Neural progenitor cell (in vitro differentiated cells): ENCODE measurements at places on chromosomes 7 and 10.

DNA sequence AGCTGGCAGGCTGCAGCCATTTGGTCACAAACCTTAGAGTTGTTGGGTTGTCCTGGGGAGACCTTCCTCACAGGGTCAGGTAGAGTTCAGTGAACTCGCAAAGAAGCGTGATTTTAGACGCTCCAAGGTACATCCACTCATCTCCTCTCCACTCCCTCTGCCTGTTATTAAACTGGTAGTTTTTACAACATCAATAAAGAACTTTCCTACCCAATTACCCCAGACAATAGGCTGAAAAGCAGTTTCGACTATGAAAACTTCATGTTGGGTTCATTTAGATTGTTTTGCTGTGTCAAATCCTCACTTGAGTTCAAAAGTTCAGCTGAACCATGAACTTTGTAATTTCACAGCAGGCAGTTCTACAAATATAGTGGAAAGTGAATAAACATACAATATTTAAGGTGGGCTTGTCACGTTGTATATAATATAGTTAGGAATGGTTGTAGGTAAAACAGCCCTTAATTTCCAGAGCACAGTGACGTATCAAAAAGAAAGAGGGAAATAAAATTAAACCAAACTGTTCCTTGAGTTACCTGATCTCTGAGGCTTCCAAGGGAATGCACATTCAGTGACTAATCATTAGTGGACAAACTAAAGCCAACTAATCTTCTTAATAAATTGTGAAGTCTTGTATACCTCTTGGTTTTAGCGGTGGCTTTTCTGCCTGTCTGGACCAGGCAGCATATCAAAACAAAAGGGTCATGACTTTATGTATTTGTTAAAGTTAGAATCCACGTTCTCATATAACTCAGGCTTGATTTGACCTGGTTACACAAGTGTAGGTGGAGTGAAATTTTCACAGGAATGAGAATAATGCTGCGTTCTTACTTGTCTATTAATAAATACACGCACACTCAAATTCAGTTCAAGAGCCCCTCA lies 100.5 kb downstream of the CYP26A1 start:
- DNase-seq = no peak

DNA sequence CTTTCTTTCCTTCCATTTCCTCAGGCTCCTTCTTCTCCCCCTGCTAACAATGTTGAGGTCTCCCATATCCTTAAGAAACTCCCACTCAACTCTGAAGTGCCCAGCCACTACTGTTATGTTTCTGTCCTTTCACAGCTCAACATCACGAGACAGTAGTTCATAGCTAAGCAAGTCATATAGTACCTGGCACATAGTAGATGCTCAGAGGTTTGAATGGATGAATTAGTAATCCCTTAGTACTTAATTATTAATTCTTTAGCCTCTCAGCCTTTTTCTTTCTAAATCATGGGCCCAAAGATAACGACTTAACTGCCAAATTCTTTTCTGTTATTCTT lies 22.6 kb downstream of the CSGALNACT2 start:
- no peak for DNase-seq

- no peak for DNase-seq
Measured at GRCh38 chr7:150999497-151000230, 8.8 kb downstream of the NOS3 start.

- no peak for DNase-seq
Measured at GRCh38 chr10:6514844-6515780, 65.0 kb downstream of the PRKCQ start.

GRCh38 chr7:139873593-139874301 lies 44.7 kb downstream of the TBXAS1 start:
- DNase-seq = no peak

- no peak for DNase-seq
Measured at GRCh38 chr7:33157311-33157710, 27.9 kb downstream of the BBS9 start.

GRCh38 chr10:46019177-46019528 lies 11.3 kb downstream of the NCOA4 start:
- no peak for DNase-seq

GRCh38 chr7:134636008-134636449 lies 10.6 kb upstream of the BPGM start:
- no peak for DNase-seq

DNA sequence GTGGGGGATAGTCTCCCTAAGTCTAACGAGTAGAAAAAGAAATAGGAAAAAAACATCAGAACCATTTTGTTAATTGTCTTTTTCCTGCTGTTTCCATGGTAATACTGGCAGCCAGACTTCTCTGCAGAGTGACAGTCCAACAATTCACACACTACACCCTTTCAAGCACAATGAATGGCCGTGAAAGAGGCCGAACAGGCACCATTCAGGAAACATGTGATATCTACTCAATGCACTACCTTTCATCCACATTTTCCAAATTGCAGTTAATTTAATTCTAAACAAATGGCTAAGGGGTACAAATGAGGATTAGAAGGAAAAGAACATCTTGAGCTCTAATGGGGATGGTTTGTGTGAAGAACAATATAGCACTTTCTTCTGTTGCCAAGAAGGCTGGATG lies 358.5 kb upstream of the ANKRD30A start:
- peak; percentile 39 for DNase-seq

GRCh38 chr7:111975346-111975745 lies 230.9 kb downstream of the DOCK4 start:
- DNase-seq = no peak

- DNase-seq = no peak
Measured at GRCh38 chr7:159042103-159042502, 102.6 kb downstream of the VIPR2 start.

GRCh38 chr10:662686-663465 lies 26.6 kb downstream of the DIP2C start:
- no peak for DNase-seq

GRCh38 chr10:42574336-42574735 lies 64.0 kb downstream of the ZNF33B start:
- no peak for DNase-seq

DNA sequence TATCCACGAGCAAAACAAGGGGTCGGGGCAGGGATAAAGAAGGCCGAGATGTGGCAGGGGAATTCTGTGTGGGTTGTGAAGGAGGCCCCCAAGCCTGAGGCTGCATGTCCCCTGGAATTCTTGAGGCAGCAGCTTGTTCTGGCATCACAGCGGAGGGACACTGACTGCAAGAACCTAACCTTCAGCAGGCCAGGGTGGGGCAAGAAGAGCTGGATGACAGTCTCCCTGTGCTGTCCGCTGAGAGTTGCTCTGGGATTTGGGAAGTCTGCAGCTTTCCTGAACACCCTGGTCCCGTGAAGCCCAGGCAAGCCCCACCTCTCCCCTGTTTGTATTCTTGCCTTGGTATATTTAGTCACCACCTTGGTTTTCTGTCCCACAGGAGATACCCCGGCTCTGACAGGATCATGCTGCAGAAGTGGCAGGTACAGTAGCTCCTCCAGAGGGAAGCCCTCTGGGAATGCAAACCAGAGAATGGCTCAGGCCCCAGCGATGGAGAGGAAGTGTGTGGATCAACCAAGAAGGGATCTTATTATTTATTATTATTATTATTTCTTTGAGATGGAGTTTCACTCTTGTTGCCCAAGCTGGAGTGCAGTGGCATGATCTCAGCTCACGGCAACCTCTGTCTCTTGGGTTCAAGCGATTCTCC lies 1.9 kb upstream of the LRRC18 start:
- DNase-seq = no peak

DNA sequence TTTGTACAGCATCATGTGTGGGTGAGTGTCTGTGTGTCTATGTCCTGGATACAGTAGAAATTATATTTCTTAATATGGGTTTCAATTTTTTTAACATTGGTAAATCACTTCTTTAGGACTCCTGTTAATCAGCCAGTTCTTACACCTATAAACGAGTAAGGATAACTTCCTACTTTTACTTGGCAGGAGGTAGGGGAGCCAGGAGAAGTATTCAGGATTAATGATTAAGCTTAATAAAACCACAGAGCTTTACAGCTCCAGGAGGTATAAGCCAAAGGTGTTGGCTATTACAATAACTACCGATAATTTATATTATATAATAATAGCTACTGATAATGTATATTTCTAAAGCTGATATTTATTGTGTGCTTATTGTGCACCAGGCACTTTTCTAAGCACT lies 1.7 kb upstream of the FAM3C start:
- no peak for DNase-seq

DNA sequence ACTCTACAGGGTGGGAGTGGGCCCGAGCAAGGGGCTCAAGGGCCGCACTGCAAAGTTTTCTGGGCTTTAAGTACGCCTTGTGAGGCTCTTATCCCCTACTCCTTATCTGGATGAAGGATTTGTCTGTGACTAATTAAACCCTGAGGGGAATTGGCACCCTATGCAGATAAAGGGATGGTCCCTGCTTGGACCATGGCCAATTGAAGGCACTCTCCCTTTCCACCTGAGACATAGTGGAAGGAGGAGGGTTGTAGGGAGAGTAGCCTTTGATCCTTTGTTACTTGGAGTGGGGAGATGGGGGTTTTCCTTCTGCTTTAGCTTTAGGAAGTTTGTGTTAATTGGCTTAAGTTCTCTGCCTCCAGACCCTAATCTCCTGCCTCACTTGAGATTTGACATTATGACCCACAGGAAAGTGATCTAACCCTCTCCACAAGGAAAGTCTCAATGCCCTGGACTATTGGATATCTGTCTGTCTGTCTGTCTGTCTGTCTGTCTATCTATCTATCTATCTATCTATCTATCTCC lies 1158.8 kb upstream of the SORCS1 start:
- peak; percentile 51 for DNase-seq

- DNase-seq = peak; percentile 81
Measured at GRCh38 chr10:1658658-1659057, 78.7 kb downstream of the ADARB2 start.

- DNase-seq = no peak
Measured at GRCh38 chr10:130615457-130615856, 479.3 kb downstream of the GLRX3 start.

DNA sequence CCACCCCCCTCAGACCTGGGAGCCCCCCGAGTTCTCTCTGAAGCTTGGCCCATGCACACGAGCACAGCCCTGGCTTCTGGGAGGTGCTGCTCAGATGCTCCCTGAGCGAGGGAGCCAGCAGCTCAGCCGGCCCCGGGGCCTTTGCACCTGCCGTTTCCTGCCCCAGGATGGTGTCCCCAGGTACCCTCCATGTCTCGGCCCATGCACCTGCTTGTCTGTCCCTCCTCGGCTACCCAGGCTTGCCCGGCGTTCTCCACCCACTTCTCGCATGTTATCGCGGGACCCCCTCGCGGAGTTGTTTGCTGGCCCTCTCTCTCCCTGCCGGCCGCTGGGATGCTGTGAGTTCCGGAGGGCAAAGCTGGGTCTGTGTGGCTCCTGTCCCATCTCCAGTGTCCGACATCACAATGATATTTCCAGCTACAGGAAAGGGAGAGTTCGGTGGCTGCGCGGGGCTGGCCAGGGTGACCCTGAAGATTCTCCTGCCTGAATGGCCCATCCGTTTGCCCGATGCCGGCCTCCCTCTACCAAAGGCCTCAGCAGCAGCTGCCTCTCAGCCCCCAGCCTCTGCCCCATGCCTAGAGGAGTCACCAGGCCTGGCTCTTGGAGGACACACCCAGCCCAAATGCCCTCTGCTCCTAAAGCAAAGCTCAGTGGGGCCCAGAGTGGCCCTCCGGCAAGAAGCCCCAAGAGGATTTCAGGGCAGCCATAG lies 12.2 kb upstream of the LFNG start:
- no peak for DNase-seq

- DNase-seq = peak; percentile 62
Measured at GRCh38 chr10:53601260-53601875, 828.8 kb upstream of the MBL2 start.

- DNase-seq = peak; percentile 61
Measured at GRCh38 chr10:2011106-2011716, 273.9 kb upstream of the ADARB2 start.

DNA sequence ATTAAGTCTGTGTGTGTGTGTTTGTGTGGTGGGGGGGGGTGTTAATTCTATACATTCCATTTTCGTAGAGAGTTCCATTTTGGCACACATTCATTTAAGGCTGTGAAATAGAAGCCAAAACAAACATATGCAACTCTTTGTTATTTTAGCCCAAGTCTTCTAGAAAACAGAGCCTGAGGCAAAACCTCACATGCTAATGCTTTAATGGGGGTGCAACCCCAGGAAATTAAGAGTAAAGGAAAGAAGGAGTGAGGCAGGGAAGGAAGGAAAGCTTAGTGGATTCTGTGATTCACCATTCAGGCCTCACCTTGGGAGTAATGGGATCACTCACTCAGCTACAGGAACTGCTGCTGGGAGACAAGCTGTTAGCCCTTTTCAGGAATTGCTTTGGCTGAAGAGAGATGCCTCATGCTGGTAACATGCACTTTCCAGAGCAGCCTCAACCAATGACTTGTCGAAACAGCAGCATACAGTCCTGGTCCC lies 73.0 kb upstream of the CTTNBP2 start:
- DNase-seq = peak; percentile 32

GRCh38 chr10:3054183-3054850 lies 13.0 kb upstream of the PFKP start:
- DNase-seq = no peak

DNA sequence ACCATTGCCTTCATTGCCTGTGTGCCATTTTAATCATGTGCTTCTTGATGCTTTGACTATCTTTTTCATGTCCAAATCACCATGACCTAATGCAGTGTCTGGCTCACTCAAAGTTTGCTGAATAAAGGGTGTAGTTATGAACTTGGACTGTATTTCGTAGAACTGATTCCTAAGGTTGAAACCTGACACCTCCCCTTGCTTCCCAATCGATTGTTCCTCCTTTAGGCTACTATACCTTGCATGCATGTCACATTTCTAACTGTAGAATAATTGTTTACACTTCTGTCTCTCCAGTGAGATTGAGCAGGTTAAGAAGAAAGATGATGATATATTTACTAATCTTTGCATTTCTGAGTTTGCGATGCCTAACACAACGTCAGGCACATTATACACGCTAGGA lies 41.0 kb upstream of the CDK1 start:
- no peak for DNase-seq

DNA sequence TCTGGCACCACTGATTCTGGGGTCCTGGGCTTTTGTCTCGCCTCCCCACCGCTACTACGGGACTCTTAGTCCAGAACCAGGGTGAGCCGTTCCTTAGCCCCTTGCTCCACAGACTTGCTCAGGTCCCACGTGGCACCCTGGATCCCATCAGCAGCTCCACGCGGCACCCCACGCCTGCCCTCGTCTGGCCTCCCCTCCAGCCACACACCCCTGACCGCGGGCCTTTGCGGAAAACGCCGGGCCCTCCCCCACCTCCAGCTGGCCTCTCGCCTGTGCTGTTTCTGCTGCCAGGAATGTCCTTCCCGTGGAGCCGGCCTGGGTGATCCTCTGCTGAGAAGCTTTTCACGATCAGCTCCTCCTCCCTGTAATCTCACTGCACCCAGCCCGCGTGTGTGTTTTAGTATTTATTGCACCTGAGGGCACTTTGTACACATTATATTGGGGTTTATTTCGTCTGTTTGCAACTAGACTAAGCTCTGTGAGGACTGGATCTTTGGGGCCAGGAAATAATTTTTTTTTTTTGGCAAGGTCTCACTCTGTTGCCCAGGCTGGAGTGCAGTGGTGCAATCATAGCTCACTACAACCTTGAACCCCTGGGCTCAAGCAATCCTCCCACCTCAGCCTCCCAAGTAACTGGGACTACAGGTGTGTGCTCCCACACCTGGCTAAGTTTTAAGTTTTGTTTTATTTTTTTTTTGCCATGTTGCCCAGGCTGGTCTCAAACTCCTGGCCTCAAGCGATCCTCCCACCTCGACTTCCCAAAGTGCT lies 10.5 kb upstream of the TTYH3 start:
- DNase-seq = peak; percentile 72
